Femur (tissue), 1 donor: ENCODE measurements at places on chromosomes 6 and 20.

DNA sequence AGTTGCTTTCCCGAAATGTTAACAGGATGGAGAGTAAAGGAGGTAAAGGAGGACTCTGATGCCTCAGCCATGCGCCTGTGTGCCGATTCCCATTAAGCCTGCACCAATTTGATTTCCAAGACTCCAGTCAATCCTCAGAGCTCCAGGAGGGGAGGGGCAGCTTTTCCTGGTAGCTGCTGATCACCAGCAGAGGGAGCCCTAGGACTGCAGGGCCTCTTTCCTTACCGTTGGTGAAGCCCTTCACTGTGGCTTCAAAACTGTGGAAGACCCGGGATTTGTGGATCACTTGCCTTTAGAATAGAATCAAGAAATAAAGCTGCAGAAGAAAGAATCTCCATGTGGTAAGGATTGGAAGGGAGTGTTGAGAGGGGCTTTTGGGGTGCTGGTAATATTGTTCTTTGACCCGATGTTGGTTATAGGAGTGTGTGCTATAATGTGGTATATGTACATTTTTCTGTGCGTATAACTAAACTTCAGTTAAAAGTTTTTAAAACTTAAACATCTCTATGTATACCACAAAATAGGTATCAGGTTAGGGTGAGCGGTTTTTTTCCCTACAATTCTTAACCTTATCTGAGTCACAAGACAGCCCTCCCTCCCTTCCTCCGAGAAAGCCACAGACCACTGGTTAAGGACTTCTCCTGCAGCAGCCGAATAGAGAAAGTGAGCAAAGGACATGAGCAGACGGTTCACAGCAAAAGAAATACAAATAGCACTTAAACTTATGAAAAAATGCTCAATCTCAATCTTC is 6.9 kb upstream of the OSER1 start:
- peak; percentile 37 for DNase-seq

- no peak for DNase-seq
These were observed 40.4 kb downstream of the MAPK14 start for GRCh38 chr6:36068012-36068392.

DNA sequence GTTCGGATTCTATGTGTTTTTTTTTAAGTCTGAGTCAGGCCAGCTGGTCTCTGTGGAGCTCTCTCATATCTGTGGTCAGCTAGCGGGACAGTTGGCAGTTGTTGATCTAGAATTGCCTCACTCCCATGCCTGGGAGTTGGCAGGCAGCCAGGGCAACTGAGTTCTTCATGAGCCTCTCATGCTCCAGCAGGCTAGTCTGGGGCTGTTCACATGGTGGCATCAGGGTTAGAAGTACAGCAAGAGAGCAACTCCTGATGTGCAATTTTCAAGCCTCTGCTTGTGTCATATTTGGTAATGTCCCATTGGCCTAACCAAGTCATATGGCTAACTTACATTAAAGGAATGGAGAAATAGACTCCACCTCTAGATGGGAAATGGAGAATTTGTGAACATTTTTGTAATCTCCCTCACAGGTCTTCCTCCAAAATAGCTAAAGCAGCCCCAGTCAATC is 6.7 kb upstream of the IFT52 start:
- peak; percentile 66 for DNase-seq

DNA sequence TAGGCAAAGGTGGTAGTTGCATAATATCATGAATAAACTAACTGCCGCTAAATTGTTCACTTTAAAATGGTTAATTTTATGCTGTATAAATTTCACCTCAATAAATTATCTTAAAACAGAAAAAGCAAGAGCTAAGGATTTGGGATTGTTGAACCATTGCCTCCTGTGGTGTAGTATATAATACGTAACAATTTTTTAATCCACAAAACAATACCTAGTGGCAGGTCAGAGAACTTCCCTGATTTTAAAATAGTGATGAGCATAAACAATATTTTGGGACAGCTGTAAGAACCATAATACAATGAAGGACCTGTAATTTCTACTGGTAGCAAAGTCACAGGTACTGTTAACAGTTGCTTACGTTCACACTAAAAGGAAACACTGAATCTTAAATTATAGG is 197.4 kb upstream of the PRND start:
- DNase-seq = no peak

DNA sequence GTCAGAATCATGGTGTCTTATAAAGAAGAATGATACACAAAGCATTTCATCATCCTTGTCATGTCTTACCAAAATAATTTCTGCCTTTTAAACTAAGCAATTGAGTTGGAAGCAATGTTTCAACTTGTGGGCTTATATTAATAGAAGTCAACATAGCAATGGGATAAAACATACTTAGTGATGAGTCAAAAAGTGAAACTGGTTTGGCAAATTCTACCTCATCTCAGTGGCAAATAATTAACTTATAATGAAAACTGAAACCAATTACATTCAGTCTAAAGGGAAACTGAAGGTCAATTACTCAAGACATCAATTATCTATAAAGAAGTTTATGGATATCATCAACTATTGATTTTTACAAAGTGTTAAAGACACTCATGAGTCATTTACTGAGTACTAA is 463.8 kb downstream of the BMP2 start:
- no peak for DNase-seq

DNA sequence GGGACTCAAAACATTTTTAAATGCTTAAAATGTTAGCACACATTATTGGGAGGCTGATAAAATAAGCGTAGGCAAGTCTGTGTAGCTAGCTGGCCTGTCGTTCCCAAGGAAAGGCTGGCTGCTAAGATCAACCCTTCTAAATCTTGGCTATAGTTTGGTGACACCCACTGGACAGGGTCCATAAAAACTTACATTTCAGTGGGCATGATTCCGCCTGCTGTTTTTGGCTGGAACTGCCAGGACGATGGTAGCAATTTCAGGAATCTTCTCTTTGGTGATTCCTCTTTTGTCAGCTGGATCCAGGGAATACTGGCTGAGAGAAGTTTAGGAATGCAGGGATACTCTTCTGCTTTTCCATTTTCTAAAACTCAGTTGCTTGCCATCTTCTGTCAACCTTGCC is 162.2 kb downstream of the NKAIN2 start:
- DNase-seq = peak; percentile 42

GRCh38 chr6:1383729-1384548 is 5.4 kb upstream of the FOXF2 start:
- DNase-seq = no peak

DNA sequence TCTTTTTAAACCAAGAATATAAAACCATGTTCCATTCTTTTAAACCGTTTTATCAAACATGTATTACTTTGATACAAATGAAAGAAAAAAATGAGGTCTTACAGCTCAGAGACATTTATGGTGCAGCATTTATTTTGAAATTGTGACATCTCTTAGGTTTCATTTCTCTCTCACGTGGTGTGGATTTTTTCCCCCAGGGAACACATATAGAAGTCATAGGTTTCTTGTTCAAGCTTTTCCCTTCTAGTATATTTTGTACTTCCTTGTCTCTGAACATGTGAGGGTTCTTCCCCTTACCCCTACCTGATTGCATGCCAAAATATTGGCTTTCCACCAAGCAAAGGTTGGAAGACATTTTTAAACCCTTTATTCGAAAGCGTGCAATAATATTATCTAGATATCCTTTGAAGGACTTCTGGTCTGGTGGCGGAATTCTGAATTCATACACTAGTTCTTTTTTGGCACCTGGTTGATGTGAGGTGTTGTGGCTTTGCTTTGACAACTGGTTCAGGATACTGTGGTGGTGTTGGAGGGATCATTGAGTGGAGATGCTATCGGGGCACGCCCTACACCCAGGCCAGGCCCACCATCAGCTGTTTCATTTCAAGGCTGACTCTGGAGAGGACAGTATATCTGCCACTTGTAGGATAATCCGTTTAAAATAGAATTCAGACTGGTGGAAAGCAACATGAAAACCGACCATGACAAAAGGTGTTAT is 5.6 kb upstream of the FAM50B start:
- no peak for DNase-seq

DNA sequence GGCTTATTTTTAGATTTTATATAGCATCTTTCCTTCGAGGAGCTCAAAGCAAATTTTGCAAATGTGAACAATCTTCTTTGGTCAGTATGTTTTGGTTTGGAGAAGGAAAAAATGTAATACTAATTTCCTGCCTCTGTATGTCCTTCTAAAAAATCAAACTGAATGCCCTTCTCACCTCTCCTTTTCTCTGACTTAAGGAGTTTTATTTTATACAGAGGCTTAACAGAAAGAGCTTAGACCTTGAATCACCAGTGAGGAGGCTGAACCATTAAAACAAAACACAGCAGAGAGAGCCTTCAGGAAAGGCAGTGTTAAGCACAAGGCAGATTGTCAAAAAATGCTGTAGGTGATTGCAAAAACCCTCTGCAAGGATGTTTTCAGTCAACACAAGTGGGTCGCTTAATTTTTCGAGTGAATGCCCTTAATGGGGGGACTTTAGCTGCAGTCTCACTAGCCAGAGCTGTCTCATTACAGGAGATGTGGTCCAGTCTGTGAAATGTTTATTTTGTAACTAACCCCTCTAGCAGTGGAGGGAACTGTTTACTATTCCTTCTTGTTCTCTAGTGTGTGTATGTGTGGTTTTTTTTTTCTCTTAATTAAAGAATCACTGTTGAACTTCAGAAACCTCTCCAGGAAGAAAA is 481.3 kb upstream of the CITED2 start:
- no peak for DNase-seq

DNA sequence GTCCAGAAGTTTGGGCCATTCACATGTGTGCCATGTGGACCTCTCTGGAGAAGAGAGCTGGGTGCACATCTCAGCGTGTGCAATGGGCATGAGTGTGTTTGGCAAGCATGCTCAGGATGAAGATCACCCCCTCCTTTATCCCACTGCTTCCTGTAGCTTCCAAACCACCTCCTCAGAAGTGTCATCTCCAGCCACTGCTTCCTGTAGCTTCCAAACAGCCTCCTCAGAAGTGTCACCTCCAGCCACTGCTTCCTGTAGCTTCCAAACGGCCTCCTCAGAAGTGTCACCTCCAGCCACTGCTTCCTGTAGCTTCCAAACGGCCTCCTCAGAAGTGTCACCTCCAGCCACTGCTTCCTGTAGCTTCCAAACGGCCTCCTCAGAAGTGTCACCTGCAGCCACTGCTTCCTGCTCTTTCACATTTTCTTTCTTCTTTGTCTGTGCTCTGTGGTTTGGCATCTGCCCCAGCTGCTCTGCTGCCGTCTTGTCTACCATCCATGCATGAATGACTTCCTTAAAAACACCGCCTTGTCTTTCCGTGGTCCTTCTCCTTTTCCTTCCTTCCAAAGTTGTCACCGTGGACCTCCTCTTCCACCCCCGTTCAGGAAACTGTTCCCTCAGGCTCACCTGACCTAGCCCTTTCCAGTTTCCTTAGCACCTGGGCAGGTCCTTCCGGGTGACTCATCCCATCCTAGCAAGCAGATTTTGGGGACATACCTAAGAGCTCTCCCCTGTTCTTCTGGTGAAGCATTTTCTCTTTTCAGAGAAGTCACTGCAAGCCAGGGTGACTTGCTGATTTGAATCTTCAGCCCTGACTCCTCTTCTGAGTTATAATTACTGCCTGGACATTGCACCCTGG is 43.5 kb upstream of the TIAM2 start:
- DNase-seq = peak; percentile 38

GRCh38 chr6:74956559-74957428 is 249.1 kb downstream of the COL12A1 start:
- no peak for DNase-seq

DNA sequence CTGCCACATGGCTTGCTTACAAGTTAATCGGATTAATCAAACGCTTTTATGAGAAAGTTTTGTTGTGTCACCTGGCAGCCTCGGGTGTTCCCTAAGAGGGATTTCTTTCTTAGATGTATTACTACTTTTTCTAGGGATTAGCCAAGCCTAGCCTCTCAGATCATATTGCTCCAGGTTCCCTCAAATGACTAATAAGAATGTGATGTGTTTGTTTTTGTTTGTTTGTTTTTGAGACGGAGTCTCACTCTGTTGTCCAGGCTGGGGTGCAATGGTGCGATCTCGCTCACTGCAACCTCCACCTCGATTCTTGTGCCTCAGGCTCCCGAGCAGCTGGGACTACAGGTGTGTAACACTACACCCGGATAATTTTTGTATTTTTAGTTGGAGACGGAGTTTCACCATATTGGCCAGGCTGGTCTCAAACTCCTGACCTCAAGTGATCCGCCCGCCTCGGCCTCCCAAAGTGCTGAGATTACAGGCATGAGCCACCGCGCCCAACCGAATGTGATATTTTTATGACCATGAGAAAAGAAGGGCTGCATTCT is 977 bp downstream of the HMGN4 start:
- no peak for DNase-seq

GRCh38 chr6:150667977-150668716 is 68.5 kb downstream of the PLEKHG1 start:
- peak; percentile 94 for DNase-seq

DNA sequence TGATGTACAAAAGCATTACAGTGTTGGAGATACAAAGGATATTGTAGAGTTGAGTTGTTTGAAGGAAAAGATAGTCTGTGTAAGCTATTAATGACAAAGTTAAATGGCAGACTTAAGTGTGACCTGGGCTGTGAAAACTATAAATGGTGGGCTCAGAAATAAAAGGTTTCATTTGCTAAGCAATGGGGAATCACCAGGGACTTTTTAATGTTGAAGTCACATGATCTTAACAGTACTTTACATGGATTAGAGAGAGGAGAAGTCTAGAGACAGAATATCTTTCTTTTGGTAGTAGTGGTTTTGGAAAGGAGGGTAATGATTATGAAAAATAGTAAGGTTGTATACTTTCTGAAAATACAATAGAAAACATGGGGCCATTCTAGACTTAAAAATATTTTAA is 67.1 kb downstream of the SCAF8 start:
- DNase-seq = no peak

- no peak for DNase-seq
These were observed 1.6 kb downstream of the TRIM27 start for GRCh38 chr6:28922004-28922820.

DNA sequence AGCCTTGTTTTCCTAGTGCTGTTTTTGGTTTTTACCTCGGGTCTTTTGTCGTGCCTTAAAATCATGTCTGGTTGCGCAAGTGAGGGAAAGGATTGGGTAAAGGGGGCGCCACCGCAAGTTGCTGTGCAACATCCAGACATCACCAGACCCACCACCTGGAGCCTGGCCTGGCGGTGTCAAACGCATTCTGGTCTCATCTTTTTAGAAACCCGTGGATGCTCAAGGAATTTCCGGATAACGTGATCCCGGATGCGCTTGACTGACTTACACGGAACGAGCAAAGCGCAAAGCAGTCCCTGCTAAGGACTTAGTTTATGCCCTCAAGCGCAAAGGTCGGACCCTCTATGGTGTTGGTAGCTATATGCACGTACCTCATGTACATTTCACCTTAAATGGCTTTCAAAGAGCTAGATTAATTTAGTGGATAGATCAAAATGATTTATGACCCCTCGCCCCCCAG is 105.2 kb downstream of the OR2B2 start:
- DNase-seq = peak; percentile 70

DNA sequence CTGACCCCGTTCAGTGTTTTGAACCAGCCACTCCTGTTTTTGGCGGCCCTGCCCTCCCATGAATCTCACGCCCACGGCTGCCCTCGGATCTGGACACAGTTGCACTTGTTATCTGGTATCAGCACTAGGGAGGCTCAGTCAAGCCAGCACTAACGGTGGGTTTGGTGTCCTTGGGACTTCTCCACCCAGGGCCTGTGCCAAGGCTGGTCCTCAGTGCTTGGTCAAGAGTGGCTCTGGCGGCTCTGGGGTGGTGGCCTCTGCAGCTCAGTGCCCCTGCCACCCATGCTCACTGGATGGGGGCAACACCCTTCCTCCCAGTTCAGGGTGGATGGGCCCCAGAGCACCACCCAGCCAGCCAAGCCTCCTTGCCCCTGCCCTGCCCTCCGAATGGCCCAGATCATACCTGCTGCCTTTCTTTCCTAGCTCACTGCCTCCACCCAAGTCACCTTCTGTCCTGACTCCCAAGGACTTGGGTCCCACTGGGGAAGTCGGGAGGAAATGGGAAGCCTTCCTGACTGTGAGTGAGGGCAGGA is 54.7 kb downstream of the SSR1 start:
- no peak for DNase-seq

GRCh38 chr20:25720285-25720684 is 23.6 kb upstream of the ZNF337 start:
- no peak for DNase-seq
